ENCODE measurements at places on chromosomes 1 and 21.

GRCh38 chr1:101174722-101175121, 62.1 kb upstream of the S1PR1 start:
- DNase-seq, result no peak

DNA sequence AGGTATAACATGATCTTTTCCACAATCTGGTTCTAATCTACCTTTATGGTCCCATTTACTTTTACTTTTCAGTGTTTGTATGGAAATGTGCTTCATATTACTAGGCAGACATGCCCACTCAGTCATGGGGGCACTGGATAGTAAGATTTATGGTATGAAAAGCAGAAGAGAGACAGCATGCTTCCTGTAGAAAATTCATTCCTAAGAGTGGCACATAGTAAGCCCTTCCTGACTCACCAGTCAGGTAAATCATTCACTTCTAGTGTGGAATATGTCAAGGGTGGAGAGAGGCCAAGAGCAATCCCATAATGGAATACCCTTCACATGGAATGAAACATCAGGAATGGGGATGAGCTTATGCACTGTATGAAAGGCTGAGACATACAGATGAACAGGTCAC, 49.5 kb upstream of the BCL10 start:
- DNase-seq, result no peak

DNA sequence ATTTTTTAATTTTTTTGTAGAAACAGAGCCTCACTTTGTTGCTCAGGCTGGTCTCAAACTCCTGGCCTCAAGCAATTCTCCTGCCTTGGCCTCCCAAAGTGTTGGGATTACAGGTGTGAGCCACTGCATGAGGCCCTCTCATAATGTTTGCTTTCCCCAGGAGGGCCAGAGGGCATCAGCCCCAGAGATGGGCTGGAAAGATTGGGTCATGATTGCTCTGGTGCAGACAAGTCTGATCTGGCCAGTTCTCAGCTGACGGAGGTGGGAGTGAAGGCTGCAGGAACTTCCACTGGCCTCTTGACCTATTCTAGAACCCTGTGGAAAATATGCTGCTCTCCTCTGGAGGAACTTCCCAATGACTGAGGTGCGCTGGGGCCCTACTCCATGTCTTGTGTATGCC, 43.4 kb upstream of the RD3 start:
- DNase-seq, result no peak

DNA sequence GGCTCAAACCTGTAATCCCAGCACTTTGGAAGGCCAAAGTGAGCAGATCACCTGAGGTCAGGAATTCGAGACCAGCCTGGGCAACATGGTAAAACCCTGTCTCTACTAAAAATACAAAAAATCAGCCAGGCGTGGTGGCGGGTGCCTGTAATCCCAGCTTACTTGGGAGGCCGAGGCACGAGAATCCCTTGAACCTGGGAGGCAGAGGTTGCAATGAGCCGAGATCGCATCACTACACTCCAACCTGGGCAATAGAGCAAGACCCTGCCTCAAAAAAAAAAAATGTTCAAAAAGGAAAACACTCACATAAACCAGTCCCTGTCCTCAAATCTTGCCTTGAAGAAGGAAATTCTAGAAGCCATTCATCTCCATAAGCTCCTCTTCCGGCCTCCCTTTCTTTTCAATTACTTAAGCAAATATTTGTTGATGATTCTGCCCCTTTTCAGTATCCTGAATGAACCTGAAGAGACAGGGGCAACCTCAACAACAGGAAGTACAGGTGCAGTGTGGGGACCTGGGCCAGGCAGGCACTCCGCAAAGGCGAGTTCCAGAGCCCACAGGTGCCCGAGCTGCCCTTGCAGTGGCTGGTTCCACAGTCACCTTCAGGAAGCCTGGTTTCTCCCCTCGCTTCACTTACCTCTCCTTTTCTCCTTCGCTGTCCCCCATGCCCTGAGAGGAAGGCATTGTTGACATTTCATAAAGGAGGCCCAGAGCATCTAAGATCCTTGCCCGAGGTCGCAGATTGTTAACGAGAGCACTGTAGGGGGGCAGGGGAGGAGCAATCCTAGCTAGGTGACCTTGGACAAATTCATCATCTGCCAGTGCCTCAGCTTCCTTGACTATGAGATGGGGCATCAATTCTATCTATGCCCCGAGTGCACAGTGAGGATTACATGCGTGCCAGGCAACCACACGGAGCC, 8.9 kb upstream of the LEFTY1 start:
- DNase-seq, result no peak

Measured in amygdala (tissue), 56 donors.